ENCODE measurements at places on chromosomes 6 and 20.

DNA sequence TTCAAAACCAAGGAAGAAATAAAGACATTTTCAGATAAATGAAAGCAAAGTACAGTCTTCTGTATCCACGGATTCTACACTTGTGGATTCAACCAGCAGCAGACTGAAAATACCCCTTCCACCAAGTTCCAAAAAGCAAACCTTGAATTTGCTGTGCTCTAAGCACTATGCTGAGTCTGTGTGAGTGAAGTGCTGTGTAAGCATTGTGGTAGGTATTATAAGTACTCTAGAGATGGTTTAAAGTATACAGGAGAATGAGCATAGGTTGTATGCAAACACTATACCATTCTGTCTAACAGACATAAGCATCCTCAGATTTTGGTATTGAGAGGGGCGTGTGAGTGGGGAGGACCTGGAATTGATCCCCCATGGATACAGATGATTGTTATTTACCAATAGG, 9.6 kb downstream of the OSER1 start:
- no peak for DNase-seq

DNA sequence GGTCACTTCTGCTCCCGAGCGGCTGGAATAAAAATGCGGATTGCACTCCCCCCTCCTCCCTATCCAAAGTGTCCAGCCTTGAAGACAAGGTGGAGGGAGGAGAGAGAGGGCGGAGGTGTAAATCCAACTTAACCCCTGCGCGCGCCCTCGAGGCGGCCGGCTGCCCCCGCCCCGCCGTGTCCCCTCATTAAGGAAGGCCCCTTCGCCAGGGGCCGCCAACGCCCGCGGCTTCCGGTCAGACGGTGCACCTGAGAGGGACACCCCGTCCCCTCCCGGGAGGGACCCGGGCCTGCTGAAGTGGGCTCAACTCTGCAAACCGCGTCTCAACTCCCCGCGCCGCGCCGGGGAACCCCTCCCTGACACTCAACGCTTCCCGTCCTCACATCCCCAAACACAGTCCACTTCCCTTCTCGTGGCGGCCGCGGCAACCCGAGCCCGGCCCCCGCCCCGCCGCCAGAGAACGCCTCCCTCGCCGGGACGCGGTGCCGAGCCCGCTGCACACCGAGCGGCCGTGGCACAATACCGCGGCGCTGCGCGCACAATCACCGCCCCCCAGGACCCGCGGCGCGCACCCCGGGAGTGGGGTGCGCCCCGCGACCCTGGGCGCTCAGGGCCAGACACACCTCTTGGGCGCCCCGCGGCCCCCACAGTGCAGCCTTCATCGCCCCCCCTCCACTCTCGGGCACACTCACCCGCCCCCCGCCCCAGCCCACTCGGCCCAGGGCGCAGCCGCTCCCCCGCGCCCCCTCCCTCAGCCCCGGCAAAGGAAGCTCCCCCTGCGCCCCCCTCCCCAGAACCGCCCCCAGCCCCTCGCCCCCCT, 102.5 kb downstream of the NOL4L start:
- DNase-seq, result no peak

GRCh38 chr20:59925899-59926298, 7.5 kb downstream of the SYCP2 start:
- DNase-seq, result no peak

DNA sequence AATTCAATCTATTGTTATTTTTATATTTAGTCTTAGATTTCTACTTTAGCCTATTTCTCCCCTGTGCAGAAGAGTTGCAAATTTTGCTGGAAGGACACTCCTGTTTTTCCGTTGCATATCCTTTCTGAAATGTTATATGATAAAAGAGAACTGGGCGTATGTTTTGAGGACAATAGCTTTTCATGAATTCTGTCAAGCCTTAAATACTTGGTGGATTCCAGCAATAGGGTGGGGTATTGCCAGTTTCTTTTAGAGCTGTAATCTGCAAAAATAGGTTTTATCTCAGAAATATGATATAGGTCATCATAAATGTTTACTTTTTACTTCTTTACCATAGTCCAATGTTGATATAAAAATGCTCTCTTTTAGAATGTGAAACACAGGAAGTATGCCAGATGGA, 42.0 kb downstream of the VTA1 start:
- DNase-seq, result no peak
